ENCODE measurements at places on chromosomes 16 and 17.

GRCh38 chr17:45332989-45333701 lies 16.3 kb upstream of the MAP3K14 start:
- no peak for DNase-seq

GRCh38 chr16:49833085-49833484 lies 22.8 kb downstream of the ZNF423 start:
- DNase-seq = no peak

DNA sequence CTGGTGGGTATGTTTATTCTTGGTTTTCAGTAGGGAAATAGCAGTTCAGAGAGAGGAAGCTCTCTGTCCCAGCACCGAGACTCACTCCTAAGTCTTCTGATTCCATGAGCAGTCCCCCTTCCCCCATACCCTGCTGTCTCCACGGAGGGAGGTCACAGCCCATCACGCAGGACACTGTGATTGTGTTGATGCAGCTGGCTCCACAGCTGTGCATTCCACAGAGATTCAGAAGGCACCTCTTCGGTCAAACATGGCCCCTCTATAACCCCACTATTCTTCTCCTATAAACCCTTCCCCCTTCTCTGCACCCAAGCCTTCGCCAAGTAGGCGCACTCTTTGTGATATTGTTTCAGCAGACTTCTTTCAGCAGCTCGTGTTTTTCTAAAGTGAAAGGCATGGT lies 104.3 kb upstream of the HLF start:
- no peak for DNase-seq

GRCh38 chr17:47813512-47814031 lies 8.0 kb downstream of the OSBPL7 start:
- no peak for DNase-seq

GRCh38 chr16:11596572-11597226 lies 10.0 kb upstream of the LITAF start:
- no peak for DNase-seq

- DNase-seq = no peak
Measured at GRCh38 chr17:45997624-45998023, 1.4 kb upstream of the STH start.

DNA sequence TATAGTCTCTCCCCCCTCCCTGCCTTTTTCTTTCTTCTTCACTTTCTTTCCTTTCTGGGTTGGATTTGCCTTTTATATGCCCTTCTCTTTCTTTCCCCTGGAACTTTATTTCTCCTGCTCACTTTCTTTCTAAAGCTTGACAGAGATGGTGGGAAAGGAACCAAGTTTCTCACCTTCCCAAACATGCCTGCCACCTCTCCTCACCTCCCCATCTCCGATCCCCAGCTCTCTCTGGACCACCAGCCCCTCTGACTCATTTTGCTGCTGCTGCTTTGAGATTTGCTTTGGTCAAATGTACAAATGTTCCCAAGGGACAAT lies 6.7 kb upstream of the LHX1 start:
- no peak for DNase-seq

Measured in liver (tissue), 10 donors.